NCI-H82 (cell line): ENCODE measurements at places on chromosomes 3 and 15.

GRCh38 chr3:99747915-99748314 lies 69.7 kb upstream of the CMSS1 start:
- DNase-seq = peak; percentile 44

- no peak for DNase-seq
Measured at GRCh38 chr15:25875566-25875965, 12.4 kb upstream of the ATP10A start.

DNA sequence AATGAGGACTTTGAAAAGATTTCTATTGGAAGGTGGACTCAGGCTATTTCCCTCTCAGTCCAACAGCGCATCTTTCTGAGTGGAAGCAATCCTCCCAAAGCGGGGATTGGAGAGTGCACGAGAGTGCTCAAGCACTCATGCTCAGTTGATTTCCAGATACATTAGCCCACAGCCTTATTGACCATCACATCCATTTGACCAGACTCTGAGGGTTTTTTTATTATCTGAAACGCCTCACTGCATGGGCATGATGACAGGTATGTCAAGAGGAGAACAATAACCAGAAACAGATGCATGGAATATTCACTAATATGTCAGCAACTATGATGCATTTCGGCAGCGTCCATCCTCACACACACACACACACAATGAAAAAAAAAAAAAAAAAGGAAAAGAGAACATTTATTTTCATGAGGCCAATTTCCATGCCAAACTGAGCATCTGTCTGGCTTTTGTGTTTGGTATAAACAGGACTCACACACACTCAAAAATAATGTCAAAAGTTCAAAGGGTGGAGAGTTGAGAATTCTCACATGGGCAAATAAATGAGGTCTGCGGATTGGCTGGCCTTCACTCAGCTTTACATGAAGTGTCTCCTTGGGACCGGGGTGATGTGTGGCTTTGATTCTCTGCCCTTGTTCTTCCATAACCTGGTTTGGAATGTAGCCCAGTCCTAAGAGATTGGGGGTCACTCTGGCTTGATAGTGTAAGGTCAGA lies 371.6 kb downstream of the MCTP2 start:
- no peak for DNase-seq

DNA sequence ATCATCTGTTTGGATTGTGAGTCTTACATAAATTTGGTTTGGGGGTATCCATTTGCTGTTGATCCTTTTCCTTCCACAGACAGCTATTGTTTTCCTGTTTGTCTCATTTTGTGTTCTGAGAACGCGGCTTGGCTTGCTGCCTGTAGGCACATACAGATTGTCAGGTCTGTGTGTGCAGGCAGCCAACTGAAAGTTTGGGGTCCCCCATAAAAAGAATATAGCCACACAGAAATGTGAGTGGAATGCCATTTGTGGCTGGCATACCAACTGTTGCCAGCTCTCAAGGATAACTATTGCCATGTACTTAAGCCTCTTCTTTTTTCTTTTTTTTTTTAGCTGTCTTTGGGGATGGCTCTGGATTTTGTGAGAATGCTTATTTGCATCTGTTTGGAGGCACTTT lies 1308.0 kb downstream of the ROBO1 start:
- no peak for DNase-seq

DNA sequence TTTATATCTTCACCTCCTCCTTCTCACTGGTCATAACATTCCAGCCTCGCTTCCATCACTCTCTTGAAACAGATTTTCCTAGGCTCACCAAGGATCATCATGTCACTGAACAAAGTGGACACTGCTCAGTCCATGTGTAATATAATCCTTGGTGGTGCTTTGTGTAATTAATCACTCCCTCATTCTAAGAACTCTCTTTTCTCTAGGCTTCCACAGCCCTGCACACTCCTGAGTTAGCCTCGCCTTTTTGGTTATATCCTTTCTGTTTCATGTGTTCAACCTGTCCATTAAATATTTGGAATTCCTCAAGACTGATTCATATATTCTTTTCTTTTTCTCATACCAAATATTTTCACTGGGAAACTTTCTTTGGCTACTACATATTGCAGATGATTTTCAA lies 440.8 kb downstream of the PYDC2 start:
- no peak for DNase-seq

- DNase-seq = no peak
Measured at GRCh38 chr3:17747174-17747889, 4.9 kb upstream of the TBC1D5 start.

DNA sequence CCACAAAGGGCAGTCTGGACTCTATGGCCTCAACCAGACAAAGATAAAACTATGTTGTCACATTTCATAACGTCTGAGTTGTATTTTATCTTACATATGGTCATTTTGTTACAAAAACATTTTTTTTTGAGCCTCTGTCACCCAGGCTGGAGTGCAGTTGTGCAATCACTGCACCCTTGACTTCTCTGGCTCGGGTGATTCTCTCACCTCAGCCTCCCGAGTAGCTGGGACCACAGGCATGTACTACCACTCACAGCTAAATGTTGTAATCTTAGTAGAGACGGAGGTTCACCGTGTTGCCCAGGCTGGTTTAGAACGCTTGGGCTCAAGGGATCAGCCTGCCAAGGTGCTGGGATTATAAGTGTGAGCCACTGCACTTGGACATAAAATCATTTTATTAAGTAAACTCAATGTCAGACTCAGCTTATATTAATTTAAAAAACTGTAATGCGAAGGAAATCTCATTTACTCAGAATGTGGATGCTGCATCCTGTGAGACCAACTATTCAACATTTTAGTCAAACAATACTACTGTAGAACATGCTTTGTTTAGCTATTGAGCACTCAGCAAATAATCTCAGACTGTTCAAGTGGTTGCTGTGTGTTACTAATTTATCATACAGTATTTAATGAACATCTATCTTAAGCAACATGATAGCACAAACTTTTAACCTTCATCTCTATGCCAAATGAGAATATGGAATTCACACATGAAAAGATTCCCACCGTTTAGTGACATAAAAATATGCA lies 209.2 kb downstream of the TBL1XR1 start:
- DNase-seq = no peak

- DNase-seq = no peak
Measured at GRCh38 chr3:99755831-99756230, 61.8 kb upstream of the CMSS1 start.

GRCh38 chr3:197031315-197032285 lies 2.0 kb upstream of the MELTF start:
- no peak for DNase-seq

GRCh38 chr3:53198256-53198977 lies 37.4 kb downstream of the PRKCD start:
- no peak for DNase-seq

GRCh38 chr15:75107908-75108838 lies 84.8 kb downstream of the PPCDC start:
- DNase-seq = no peak

GRCh38 chr3:72282918-72283317 lies 498.0 kb upstream of the PROK2 start:
- DNase-seq = no peak

- DNase-seq = no peak
Measured at GRCh38 chr3:46677411-46677726, 16.1 kb downstream of the ALS2CL start.

GRCh38 chr15:42508263-42508690 lies 12.8 kb downstream of the SNAP23 start:
- DNase-seq = no peak

DNA sequence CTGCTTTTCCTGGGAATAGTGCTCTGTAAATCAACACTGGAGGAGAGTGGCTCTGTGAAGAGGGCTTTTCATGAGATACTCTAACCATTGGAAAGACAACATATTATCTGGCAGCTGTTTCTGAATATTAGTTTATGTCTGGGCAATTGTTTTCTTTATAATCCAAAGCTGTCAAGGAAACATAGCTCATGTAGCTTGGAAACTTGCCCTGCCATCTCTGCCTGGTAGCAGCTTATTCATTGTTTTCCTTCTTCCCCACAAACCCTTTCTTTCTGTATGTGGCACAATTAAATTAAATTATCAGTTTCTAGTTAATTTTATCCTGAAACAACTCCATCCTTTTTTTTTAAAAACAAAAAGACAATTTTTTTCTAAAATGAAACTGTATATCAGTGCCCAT lies 160.0 kb downstream of the EDEM1 start:
- DNase-seq = no peak

GRCh38 chr3:30186741-30187219 lies 419.6 kb upstream of the TGFBR2 start:
- no peak for DNase-seq

- DNase-seq = no peak
Measured at GRCh38 chr15:54387799-54388198, 409.6 kb downstream of the UNC13C start.

DNA sequence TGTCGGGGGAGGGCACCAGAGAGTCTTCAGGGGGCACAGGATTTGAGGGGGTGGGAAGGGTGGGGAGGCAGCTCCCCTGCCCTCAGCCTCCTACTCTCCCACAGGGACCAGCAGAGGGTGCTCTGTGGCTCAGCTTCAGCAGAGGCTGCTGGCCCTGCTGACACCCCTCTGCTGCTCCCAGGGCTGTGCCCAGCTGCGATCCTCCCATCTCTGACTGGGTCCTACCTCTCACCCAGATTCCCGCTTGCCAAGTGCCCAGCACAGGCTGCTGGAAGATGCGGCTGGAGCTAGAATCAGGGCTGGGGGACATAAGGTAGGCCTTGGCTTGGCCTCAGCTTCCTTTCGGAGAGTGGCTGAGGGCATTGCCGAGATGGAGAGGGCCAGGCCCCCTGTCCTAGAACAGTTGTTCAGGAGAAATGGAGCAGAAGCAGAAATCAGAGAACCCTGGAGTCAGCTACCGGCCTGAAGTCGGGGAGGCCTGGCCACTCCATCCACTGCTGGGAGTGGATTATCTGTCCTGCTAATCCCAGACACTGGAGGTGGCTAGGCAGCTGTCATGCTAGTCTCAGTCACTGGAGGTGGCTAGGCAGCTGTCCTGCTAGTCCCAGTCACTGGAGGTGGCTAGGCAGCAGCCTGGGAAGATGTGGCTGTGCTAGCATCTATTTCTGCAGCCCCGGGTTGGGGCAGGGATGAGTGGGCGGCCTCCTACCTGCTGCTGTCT lies 3.9 kb downstream of the GRM2 start:
- DNase-seq = peak; percentile 92

- DNase-seq = no peak
Measured at GRCh38 chr3:116281313-116282143, 163.8 kb downstream of the LSAMP start.

DNA sequence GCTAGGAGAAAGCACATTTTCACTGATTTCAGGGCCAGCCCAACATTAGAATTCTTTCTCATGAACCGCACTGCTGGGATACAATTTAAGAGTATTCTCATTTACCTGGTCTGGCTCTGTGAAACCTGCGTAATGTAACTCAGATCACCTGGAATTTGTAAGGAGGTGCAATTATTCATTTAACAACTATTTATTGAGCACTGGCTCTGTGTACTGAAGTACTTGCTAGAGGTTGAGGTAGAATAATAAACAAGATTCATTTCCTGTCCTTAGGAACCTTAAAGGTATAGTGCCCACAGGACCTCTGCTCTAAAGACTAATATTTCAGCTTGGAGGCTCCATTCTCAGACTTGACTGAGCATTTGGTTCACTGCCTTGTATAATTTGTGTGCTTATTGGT lies 242.2 kb upstream of the ZPLD1 start:
- DNase-seq = no peak

- DNase-seq = no peak
Measured at GRCh38 chr3:15341030-15341726, 8.8 kb upstream of the SH3BP5 start.

DNA sequence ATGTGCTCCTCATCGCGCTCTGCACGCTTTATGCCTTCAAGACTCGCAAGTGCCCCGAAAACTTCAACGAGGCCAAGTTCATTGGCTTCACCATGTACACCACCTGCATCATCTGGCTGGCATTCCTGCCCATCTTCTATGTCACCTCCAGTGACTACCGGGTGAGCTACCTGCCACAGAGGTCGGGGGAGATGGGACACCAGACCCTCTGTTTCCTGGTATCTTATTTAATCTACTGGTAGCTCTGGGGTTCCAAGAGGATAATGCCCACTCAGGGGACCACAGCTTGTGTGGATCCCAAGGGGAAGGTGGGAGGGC lies 9.1 kb downstream of the GRM2 start:
- no peak for DNase-seq

DNA sequence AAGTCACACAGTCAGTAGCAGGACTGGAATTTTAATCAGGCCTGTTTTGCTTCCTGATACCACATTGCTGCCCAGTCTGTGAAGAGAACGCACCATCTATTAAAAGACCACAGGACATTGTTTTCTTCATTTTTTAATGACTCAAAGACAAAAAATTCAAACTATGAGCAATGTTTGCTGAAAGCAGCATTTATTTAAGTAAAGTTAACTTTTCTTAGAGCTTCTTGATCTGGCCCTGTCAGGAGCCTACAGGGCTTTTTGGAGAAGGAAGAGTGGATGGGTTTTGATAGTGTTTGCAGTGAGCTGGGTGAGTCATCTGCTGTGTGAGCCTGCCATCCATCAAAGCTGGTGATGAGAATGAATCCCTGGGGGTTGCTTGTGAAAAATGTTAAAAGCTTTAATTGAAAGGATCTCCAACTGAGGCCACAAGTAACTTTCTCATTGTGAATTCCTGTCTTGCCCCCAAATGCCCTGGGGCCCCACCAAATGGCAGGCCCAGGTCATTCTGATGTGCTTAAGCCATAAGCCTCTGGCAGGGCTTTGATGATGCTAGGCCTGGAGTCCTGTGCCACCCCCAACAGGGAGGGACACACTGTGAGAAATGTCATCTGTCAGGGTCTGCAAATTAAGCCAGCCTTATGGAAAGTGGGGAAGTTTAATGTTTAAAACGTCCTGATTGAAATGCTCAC lies 136.2 kb upstream of the PFN2 start:
- peak; percentile 75 for DNase-seq

- no peak for DNase-seq
Measured at GRCh38 chr3:71589132-71589531, 5.6 kb upstream of the FOXP1 start.

- no peak for DNase-seq
Measured at GRCh38 chr15:87167706-87168105, 1088.0 kb downstream of the AGBL1 start.

GRCh38 chr3:184004476-184004875 lies 13.2 kb downstream of the ABCC5 start:
- no peak for DNase-seq

- DNase-seq = peak; percentile 75
Measured at GRCh38 chr3:42600958-42601675, 631 bp downstream of the NKTR start.

DNA sequence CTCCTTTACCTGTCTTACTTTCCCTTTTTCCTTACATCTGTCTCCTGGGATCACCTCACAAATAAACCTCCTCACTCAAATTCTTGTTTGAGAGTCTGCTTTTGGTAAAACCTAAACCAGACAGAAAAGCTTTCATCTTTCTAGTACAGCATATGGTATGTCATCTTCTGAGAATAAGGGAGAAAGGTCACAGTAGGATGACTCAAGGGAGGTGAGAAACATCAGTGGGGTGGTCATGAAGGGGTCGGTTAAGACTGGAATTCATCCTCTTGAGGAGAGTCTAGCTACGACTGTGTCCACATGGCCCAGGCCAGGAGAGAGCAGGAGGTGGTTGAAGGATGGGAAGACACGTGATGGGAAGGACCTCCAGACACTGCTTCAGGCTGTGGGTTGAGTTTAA lies 34.8 kb upstream of the CCK start:
- no peak for DNase-seq

- DNase-seq = no peak
Measured at GRCh38 chr3:194983121-194983520, 287.8 kb downstream of the XXYLT1 start.

GRCh38 chr3:196220587-196220986 lies 4.3 kb downstream of the SLC51A start:
- DNase-seq = no peak

GRCh38 chr15:61796056-61796455 lies 264.2 kb downstream of the VPS13C start:
- no peak for DNase-seq

GRCh38 chr3:11145888-11146287 lies 8.4 kb upstream of the HRH1 start:
- no peak for DNase-seq
